ENCODE measurements at places on chromosomes 12 and 14. TPM values are rescaled to one million over a fixed set of nuclear protein-coding genes. Genes with fewer than 3 reads are reported as not detected.

ZDHHC22 gene
- 0.95 TPM for total RNA-seq

ASCL1 gene
- total RNA-seq = not detected

GRCh38 chr12:32947206-32948067 is 50.9 kb upstream of the PKP2 start:
- DNase-seq = no peak

DNA sequence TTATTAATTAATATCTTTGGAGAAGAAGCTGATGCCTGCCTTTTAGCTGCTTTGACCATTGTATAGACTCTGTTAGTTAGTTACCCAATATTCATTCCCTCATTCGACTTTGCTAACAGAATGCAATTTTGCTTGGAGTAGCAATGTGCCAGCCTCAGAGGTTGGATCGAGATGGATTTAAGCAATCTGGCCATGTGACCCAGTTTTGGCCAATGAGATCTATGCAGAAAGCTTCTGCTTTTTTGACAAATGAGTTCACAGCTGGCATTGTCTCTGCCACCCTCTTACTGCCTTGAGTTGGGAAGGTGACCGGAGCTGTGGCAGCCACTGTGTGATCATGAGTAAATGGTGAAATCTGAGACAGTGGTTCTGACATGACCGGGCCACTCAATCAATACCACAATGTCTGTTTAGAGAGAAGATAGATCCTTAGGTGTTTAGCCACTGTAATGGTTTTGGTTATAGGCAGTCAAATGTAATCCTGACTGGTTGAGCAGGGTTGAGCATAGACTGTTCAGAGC is 74.9 kb upstream of the MED13L start:
- DNase-seq = no peak

MEG3 gene
- 28.0 TPM for total RNA-seq

DNA sequence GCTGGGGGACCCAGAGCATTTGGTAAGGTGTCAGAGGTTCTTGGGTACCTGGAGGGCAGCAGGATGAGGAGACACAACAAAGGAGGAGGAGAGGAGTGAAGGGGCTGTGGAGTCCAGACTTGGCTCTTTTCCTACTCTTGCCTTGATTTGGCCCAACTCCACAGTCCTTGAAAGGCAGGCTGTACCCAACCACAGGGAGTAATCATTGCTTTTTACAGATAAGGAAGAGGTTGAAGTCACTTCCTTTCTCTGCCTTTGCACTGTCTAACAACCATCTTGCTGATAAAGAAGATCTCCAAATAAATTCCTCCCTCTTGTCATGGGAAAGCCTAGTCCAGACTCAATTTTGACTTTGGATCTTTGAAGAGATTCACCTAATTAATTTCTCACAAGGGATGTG is 226.8 kb upstream of the HMGA2 start:
- DNase-seq = no peak

- DNase-seq = no peak
Observed at GRCh38 chr14:106417224-106418049, 891.1 kb downstream of the TMEM121 start.
